ENCODE measurements at places on chromosomes 4 and X.

DNA sequence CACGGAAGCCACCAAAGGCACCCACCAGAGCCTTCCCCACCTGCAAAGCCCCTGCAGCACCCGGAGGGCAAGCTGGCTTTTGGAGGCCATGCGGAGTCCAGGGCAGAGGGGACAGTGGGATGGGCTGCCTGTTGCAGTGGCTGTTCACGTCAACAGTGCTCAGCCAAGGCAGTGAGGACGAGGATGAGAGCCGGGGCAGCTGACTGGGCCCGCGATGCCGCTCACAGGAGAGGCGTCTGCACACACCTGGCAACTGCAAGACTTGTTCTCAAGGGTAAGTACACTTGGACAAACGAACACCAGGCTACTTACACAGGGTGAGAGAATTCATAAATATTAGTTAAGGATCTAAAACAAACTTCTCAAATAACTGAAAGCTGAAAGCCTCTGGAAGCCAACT, 19.6 kb downstream of the FGFR3 start:
- no peak for DNase-seq

- no peak for DNase-seq
Measured at GRCh38 chr4:19309378-19309777, 942.3 kb upstream of the SLIT2 start.

DNA sequence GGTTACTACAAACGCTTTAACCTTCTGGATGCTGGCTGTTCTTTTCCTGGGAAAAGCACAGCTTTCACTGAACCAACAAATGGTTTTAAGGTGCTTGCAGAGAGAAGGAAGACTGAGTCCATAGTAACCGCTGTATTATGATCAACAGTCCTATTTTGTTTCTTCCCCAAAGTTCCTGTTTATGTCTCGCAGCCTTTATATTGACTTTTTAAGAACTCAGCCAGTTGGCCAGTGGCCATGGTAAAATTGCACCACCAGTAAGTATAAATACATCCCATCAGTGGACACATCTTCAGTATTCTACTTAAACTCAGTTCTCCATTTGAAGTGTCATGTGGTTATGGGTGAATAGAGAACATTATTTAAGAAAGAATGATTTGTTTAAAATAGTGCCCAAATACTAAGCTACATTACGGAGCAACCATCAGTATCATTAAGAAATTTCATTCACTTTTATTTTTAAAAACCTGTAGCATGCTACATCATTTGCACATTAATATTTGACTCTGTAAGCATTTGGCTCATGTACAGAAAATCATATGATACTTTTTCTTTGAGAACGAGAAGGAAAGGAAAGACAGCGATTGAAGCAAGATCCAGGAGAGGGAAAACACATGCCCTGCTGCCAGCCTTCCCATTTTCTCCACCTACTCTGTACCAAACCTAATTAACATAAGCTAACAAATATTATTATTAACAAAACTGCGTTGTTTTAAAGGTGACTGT, 287.0 kb downstream of the ARHGAP24 start:
- DNase-seq, result peak; percentile 83

- DNase-seq, result no peak
Measured at GRCh38 chrX:24877854-24878650, 137.7 kb downstream of the ARX start.

GRCh38 chr4:147734496-147734895, 2.6 kb downstream of the ARHGAP10 start:
- no peak for DNase-seq

DNA sequence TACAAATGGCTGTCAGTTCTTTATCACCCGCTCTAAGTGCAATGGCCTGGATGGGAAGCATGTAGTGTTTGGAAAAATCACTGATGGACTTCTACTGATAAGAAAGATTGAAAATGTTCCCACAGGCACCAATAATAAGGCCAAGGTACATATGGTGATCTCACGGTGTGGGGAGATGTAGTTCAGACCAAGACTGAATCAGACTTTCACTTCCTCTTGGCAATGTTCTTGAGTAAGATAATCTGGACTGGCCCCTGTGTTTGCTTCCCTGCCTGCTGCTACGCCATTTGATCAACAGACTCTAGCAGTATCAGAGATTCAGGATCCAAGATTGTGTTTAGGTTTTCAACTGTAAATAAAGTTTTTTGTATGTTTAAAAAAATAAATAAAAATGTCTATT, 682.2 kb upstream of the AMOT start:
- no peak for DNase-seq

DNA sequence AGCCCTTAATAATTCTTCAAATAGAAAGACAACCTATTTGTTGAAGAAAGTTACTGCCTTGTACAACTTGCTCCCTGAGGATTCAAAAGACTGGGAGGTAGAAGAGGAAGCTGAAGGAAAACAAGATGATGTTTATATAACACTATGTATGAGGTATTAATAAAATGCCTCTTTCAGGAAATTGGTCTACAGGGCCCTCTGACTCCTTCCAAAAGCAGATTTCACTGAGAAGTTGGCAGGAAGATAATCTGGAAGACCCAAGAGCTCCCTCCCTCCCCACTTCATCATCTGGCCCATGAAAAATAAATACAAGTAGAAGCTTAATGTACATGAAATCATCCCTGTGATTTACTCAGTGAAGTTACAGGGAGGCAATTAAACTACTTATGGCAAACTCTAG, 107.5 kb upstream of the MAGEC2 start:
- DNase-seq, result no peak

- no peak for DNase-seq
Measured at GRCh38 chr4:147102596-147102995, 156.9 kb upstream of the TTC29 start.

- no peak for DNase-seq
Measured at GRCh38 chrX:123626962-123627361, 105.9 kb downstream of the THOC2 start.

DNA sequence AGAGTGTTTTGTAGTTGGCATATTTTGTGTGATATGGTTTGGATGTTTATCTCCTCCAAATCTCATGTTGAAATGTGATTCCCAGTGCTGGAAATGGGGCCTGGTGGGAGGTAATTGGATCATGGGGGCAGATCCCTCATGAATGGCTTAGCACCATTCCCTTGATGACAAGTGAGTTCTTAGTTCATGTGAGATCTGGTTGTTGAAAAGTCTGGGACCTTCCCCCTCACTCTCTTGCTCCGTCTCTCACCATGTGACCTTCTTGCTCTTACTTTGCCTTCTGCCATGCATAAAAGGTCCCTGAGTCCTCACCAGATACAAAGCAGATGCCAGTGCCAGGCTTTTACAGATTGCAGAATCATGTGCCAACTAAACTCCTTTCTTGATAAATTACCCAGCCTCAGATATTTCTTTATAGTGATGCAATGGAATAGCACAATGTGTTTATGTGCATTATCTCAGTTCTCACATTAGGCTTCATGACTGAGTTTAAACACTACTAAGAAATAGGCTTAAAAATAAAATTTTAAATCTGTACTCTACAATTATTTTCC, 1348.8 kb downstream of the STIM2 start:
- no peak for DNase-seq

DNA sequence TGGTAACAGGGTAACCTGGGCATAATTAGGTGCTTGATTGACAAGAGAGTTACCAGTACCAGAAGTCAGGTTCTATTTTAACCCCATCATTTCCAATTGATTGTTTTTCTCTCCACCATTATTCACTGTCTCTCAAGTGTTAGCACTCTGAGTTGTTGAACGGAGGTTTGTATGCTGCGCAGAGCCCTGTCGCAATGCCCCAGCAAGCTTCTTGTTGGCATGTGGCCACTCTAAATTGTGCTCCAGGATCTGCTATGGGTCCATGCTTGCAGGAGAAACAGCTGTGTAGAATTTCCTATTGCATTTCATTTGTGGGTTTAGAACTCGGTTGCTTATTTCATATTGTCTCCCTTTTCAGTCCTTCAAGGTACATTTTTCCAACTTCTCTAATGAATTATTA, 98.2 kb downstream of the KLHL8 start:
- DNase-seq, result no peak

- DNase-seq, result no peak
Measured at GRCh38 chr4:26964512-26964911, 103.9 kb downstream of the STIM2 start.

DNA sequence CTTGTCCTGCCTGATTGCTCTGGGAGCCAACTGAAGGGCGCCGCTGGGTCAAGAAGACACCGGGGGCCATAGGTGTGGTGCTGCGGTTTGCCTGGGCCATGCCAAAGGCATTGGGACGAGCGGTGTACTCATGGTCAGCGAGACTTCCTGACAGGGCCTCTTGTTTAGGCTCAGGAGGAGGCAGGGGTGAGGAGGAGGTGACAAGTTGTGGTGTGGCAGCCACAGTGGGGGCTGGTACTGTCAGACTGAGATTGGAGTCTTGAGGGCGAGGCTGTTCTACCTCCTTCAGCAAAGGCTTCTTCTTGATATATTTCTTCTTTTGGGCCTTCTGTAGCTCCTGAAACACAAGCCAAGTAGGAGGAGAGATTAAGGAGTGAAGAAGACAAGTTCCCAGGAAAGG, 104.1 kb downstream of the PHF8 start:
- no peak for DNase-seq

DNA sequence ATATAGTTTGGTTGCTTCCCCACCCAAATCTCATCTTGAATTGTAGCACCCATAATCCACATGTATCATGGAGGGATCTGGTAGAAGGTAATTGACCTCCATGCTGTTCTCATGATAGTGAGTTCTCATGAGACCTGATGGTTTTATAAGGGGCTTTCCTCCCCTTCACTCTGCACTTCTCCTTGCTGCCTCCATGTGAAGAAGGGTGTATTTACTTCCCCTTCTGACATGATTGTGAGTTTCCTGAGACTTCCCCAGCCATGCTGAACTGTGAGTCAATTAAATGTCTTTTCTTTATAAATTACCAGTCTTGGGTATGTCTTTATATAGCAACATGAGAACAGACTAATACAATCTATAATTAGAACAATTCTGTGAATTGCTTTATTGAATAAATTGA, 11.9 kb upstream of the DCAF4L1 start:
- no peak for DNase-seq

GRCh38 chr4:20313237-20314030, 61.7 kb downstream of the SLIT2 start:
- DNase-seq, result no peak

Data from posterior vena cava (tissue), 2 donors.